ENCODE measurements at places on chromosomes 2 and 18. TPM values are rescaled to one million over a fixed set of nuclear protein-coding genes. Genes with fewer than 3 reads are reported as not detected.

UGT1A4 gene
- not detected for total RNA-seq

MARCHF4 gene
- total RNA-seq = not detected

DNA sequence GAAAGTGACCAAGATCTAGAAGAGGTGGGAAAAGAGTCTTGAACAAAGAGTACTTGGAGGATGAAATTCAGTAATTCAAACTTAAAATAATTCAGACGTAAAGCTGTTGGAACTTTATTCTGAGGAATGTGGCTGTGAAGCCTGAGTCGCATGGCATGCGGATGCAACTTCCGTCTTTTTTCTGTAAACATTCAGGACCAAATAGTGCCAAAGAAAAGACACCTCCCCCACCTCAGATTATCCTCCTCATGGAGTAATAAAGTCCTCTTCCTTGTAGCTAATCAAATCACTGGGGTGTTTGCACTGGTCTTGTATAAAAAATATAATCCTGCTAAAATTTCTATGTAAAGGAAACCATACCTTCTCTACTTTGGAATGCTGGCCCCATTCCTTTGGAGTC lies 790.4 kb downstream of the TSN start:
- DNase-seq = no peak

ATIC gene
- total RNA-seq = 52.2 TPM

GRCh38 chr2:215293879-215294278 lies 18.0 kb upstream of the ATIC start:
- no peak for DNase-seq

DNA sequence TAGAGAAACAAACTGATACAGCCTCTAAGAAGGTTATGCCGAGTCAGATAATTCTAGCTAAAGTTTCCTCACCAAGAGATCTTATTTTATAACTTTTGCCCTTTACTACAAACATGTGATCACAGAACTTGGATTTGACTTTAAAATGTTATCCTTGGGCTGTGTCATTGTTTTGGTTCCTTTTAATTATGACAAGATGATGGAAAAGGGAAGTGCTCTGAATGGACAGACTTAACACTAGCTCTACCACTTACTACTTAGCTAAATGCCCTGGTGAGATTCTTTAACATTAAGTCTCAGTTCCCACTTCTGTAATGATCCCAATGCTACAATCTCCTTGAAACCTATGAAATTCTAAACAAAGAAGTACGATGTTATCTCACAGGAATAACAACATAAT lies 69.9 kb downstream of the RTTN start:
- no peak for DNase-seq

TEX44 gene
- total RNA-seq = not detected

CRYGD gene
- total RNA-seq = not detected

FNDC4 gene
- total RNA-seq = 11.7 TPM

GORASP2 gene
- total RNA-seq = 62.3 TPM

DNA sequence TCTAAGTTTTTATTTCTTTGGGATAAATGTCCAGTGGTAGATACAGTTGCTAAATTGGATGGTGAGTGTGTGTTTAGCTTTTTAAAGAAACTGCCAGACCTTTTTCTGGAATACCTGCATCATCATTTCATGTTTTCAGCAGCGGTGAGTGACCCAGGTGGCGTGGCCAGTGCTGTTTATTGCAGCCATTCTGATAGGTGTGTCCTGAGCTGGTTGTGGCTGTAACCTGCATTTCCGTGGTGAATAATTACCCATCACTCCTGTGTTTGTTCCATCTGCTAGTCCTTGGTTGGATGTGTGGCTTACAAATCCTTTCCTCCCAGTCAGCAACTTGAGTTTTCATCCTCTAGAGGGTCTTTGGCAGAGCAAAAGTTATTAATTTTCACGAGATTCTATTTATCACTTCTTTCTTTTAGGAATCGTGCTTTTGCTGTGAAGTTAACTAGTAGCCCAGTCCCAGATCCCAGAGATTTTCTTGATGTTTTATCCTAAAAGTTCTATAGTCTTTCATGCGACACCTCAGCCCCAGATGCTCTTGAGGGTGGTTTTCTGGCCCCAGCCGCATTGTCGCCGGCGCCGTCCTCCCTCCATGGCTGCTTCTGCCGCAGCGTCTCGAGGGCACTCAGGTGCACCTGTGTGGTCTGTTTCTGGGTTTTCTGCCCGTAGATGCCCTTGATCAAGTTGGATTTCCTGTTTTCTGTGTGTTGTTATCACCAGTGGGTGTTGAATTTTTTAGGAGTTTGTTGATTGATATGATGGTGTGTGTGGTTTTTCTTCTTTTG lies 44.9 kb downstream of the CTDP1 start:
- DNase-seq = no peak

CPLX4 gene
- total RNA-seq = not detected

FAM228A gene
- total RNA-seq = 2.2 TPM

DNA sequence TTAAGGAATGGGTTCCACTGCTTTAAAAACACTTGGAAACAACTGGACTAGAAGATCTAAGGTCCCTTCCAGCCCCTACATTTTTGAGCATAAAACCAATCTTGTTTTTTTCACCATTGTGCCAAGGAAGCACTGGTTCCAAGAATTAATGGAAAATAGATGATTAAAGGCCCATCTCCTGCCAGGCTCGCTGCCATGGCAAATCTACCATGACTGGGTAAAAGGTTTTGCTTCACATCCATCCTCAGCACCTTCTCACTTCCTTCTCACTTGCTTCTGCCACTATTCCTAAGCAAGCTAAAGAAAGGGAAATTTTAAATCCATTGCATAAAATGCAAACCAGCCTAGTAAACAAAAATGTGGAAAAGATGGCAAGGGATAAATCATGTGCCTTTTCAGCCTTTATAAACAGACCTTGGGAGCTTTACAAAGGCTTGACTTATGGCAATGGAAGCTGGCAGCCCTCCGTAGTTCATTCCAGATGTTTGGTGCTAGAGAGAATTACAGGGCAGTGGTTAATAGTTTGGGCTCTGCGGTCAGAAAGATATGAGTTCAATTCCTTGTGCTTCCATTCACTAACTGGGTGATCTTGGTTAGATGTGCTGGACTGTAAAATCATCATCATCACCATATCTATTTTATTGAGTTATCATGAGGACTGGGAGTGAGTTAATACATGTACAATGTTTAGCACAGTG lies 27.0 kb upstream of the ST3GAL5 start:
- no peak for DNase-seq

CREG2 gene
- total RNA-seq = not detected

GRCh38 chr2:28093308-28093707 lies 202.8 kb downstream of the BABAM2 start:
- DNase-seq = no peak

DNA sequence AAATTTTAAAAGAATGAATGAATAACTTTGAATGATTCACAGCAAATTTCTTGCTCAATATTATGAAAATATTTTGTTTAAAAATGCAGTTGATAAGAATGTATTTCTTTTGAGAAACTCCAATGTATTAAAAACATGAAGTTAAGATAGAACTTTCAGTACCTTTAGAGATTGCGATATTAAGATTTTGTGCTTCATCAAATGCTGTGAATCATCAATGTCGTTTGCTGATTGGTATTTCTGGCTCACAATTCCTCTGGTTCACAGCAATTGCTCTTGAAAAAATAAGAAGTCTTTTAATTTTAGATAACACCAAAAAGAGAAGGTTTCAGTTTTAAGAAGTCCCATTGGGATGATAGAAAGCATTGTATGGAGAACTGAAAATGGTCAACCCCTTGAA lies 228.7 kb downstream of the IKZF2 start:
- DNase-seq = no peak

RTP5 gene
- total RNA-seq = not detected

DNA sequence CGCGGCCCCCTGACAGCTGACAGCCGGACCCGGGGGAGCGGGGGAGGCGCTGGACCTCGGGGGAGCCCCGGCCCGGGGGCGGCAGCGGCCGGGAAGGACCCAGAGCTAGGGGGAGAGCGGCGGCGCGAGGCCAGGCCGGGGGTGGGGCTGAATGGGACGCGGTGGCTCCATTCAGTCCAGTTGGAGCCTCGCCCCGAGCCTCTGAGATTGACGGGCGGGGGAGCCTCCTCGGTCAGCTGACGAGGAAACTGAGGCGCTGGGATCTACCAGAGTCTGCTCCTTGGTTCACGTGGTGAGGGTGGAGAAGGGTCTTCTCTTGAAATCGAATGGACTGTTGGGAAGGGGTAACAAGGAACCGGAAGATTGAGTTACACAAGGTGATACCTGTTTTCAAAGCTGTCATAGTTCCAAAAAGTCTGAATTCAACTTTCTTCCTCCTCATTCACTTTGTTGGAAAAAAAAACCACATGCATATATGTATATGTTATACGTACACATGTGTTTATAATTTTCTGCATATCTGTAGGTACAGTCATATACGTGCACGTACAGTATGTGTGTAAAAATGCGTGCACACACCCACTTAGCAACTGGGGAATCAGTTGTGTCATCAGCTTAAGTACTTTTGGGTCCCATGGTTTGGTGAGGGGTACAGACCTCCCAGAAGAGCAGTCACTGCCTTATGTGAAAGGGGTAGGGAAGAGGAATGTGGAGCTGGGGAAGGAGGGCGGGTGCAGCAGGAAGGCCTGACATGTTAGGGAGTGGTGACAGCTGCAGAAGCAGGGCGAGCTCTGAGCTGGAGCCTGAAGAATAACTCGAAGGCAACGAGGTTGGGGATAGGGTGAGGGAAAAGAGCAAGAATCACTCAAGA lies 628 bp downstream of the PPP1R7 start:
- DNase-seq = no peak

GRCh38 chr2:95372216-95372829 lies 30.2 kb upstream of the FAHD2A start:
- DNase-seq = peak; percentile 45

DNA sequence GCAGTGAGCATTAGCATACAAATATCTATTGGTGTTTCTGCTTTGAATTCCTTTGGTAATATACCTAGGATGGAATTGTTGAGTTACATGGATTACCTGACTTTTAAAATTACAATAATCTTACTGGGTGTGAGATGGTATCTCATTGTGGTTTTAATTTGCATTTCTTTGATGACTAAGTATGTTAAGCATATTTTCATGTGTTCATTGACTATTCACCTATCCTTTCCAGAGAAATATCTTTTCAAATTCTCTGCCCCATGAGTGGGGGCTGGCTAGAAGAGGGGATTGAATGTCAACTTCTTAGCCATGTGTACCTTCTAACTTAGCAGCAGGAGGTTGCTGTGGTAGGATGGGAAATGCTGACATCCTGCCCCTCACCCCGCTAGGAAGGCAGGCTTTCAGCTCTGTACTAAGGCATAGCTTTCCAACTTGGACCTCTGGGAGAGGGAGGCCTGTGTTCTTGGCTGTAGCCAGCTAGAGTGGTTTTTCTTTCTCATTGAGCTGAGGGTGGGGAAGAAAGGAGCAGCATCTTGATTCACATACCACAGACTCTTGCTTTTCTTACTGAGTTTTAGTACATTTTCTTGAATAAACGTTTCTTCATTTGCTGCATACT lies 63.3 kb upstream of the TTC27 start:
- no peak for DNase-seq

DNA sequence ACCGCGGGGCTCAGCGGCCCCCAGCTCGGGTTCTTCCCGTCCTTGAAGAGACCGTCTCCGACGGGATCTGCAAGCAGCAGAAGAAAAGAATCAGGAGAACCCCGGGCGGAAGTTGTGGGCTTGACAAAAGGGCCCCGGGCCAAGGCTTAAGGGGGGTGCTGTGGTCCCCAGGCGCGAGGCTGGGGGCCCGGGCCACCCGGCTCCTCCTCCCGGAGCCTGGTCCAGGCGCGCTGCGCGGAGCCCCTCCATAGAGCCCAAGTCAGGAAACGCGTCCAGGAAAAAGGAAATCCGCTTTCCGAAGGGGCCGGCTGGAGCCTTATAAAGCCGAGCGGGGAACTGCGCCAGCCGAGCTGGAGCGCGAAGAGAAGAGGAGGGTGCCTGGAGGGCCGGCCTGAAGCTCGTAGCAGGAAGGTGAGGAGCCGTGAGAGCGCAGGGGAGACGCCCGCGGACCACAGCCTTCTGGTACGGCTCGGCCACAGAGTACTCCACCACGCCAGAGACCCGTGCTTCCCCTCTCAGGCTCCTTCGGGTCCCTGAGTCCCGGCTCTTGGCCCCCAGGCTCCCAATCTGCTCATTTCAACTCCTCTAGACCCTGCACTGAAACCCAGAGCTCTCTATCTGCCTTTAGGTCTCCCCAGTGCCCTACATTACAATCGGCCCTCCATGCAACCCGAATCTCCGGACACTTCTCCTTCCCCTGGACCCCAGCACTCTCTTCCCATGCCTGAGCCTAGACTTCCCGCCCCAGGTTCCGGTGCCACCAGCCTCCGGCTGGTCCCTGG lies 554 bp downstream of the FEV start:
- peak; percentile 77 for DNase-seq

DNA sequence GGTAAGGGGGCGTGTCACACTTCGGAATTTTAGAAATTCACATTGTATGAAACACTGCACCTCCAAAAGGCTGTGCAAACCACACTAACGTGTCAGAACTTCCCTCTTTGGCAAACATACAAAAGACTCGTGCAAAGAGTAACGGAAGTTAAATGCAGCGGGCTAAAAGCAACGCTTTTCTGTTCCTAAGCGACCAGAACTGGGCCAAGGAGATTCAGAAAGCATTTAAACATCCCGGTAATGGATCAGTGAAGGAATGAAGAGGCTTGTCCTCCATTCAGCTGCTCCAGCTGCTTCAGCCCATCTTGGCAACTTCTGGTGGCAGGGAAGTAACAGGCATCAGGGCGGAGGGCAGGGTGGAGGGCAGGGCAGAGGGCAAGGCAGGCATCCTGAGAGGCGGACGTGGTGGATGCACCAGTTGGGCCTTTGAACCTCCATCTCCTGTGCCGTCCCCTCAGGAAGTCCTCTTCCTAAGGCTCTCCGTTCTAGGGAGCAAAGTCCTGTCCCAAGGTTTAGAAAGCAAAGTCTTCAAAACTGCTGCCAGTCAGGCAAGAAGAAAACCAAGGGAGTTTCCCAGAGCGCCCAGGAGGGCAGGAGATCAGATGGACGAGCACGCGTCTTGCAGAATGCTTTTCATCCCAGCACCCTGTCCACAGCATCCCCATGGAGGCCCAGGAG lies 230.7 kb downstream of the ZNF516 start:
- DNase-seq = no peak

KCNG2 gene
- 0.56 TPM for total RNA-seq

NTSR2 gene
- not detected for total RNA-seq

SGPP2 gene
- not detected for total RNA-seq

C2orf15 gene
- total RNA-seq = 0.33 TPM

DYSF gene
- 46.8 TPM for total RNA-seq

LYPD6 gene
- total RNA-seq = 0.23 TPM

DNA sequence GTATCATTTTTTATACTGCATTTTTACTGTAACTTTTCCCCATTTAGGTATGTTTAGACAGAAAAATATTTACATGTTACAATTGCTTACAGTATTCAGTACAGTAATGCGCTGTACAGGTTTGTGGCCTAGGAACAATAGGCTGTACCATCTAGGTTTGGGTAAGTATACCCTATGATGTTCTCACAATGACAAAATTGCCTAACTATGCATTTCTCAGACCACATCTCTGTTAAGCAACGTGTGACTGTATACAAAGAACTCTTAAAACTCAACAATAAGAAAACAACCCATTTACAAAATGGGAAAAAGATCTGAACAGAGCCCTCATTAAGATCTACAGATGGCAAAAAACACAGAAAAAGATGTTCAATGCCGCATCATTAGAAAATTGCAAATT lies 29.4 kb downstream of the FAM210A start:
- DNase-seq = no peak

All from posterior vena cava (tissue), 2 donors.